GM18507 (cell line): ENCODE measurements at places on chromosomes 12 and 14.

- DNase-seq, result no peak
These were observed 921.8 kb downstream of the BCL11B start for GRCh38 chr14:98350213-98350612.

GRCh38 chr14:84975241-84975902 lies 554.6 kb upstream of the FLRT2 start:
- DNase-seq, result no peak

- DNase-seq, result no peak
These were observed 57.6 kb upstream of the CRACR2A start for GRCh38 chr12:3810540-3810939.

- DNase-seq, result no peak
These were observed 26.8 kb upstream of the KCNK13 start for GRCh38 chr14:90034835-90035525.

- no peak for DNase-seq
These were observed 86.4 kb upstream of the OSBPL8 start for GRCh38 chr12:76645934-76646333.

DNA sequence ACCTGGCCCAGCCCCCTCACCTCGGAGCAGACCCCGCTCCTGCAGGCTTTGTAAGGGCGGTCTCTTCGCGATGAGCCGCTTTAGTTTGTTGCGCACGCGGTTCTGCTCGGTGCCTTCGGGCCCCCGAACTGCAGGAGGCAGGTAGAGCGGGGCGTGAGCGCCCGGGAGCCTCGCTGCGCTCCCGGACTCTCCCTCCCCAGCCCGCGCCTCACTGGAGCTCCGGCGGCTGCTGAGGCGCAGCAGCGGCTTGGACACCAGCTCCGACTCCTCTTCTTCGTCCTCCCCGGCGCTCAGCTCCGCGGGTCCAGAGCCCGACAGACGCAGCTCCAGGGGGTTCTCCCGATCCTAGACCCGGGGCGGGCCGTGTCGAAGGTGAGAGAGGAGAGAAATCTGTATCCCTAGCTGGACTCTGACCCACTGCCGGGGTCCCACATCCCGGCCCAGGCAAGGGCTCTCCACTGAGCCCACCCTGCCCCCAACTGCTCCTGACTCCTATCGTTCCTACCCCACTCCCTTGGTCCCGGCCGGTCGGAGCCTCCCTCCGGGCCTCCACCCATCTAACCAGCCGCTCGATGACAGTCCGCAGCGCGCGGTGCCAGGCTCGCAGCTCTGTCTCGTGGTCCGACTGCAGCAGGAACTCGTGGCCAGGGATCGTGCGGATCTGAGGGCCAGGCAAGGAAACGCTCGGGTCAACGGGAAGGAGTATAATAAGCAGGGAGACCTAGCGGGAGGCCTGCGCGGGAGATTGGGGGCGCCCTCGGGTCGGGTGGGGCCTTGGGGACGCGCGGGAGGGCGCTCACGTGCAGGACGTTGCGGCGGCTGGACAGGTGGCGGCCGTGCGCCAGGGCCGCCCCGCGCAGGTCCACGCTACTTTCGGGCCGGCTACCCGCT lies 4.2 kb downstream of the ARHGAP9 start:
- no peak for DNase-seq

DNA sequence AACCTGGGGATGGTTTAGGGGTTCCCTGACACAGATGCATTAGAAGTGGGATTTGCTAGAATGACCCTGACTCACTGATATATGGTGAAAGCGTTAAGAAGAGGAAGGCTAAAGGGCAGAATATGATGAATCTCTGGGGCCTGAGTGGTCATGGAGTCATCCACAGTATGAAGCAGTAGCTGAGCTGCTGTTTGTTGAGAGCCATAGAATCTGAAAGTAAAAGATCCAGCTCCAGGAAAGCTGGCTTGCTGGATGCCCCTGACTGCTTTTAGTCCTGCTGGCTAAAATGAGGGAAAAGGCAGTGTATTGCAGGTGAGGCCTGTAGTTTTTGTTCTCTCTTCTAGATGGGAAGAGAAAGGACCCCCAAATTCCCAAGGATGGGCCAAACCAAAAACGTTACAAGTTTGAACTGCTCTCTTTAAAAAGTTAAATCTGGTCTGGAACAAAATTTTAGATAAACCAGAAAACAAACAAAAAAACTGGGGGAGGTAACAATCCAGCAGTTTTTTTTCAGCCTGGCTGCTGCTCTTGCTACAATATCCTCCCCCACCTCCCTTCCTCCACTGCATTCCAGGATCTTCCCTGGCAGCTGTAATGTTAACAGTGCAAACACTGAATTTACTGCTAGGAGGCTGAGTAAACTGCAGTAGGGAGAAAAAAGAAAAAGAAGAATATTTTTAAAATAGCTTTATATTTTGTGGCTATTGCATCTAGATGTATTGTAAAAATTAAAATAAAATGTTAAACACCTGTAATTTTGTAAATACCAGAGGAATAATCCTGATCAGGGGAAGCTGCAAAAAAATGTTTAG lies 16.5 kb downstream of the SEL1L start:
- no peak for DNase-seq

DNA sequence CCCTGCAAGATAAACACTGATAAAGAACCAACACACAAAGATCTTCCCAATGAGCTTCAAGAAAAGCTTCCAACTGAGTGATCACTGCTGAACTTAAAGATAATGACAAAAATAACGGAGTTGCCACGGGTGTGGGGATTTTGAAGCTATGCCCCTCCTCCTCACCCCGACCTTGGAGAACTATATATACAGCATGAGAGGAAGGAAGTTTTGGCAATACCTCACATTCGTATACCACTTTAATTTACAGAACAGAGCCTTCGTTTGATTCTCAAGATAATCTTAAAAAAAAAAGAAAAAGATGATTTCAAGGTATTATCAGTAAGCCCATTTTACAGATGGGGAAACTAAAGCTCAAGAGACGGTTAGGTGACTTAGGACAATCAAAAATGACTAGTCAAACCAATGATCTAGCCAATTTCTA lies 715 bp downstream of the NEK9 start:
- no peak for DNase-seq

GRCh38 chr14:104978746-104979691 lies 845 bp upstream of the AHNAK2 start:
- no peak for DNase-seq

- DNase-seq, result no peak
These were observed 141.2 kb downstream of the PPFIA2 start for GRCh38 chr12:81617915-81618314.

DNA sequence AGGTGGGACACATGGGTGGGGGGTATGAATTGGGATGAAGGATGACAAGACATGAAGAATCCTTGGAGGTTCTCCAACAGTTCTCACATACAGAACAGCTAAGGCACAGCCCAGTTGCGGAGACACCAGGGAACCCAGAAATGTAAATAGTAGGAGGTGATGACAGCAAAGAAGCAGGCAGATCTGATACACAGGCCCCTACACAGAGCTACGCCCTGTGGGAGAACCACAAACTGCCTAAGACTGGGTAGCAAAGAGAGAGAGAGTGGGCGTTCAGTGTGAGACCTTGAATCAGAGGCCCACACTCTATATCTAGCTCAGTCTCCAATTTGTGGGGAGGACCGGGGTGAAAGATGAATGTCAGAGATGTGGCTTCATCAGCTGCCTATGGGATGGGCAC lies 9.5 kb upstream of the NUMB start:
- DNase-seq, result no peak

DNA sequence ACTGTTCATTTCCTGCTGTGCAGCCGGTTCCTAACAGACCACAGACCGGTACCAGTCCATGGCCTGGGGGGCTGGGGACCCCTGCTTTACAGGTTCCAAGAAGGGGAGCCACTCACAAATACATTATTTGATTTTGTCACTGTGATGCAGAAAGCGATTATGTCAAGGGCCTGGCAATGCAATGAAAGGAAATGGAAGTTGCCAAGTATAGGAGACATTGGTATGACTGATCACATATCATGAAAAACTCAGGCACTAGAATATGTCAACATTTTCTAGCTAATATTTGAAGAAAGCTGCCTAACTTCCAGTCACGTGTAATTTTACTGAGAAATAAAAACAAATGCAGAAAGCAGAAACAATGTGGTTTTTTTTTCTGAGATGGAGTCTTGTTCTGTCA lies 68.9 kb upstream of the USP44 start:
- no peak for DNase-seq

GRCh38 chr12:96143827-96144565 lies 50.2 kb upstream of the ELK3 start:
- DNase-seq, result no peak

DNA sequence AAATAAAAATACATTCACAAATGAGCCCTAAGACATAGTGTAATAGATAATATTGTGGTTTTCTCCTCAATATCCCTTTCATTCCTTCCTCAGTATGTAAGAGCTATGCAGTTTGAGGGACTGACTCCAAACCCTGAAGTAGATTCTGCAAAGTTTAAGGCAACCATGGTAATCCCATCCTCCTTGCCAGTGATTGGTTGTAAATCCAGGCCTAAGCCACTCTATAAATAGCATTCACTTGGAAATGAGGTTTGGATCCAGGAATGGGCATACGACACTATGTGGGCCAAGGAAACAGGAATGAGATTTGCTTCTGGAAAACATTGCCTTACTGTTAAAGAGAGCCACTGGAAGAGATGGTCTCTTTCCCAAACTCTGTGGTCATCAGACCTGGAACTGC lies 468.7 kb upstream of the SOX5 start:
- DNase-seq, result no peak

- no peak for DNase-seq
These were observed 5.6 kb upstream of the IL26 start for GRCh38 chr12:68231229-68231628.

GRCh38 chr14:93395231-93395630 lies 35.5 kb upstream of the UNC79 start:
- no peak for DNase-seq

GRCh38 chr12:54258201-54258681 lies 21.7 kb downstream of the CBX5 start:
- DNase-seq, result no peak

GRCh38 chr12:94609917-94610443 lies 40.4 kb downstream of the TMCC3 start:
- DNase-seq, result no peak

- peak; percentile 70 for DNase-seq
These were observed 29.3 kb upstream of the ZFP36L1 start for GRCh38 chr14:68822132-68822651.

DNA sequence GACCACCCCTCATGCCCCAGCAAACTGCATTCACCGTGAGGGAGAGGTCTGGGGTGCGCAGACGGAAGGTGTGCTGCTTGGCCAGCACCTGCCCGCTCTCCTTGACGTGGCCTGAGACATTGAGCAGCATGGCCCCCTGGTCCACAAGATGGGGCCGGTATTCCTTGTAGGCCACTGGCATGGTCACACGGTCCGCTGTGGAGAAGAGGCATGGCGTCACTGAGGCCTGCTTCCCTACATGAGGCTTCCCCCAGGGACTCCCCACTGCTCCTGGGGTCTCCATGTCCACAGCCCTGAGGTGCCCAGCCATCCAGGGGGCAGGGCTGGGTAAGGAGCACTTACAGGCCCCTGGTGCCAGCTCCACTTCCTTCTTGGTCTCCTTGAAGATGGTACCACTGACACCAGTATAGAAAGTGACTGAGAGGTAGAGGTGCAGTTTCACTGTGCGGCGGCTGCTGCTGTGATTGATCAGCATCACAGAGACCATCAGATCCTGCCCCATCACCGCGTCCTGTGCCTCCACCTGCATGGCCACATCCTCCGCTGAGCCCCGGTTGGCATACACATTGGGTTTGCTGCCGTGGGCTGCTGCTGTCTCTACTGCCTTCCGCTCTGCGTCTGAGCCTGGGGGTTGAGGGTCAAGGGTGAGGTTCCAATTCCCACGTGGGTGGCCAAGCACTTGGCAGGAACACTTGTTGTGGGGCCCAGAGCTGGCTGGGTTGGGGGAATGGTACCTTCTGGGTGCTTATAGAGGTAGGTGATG lies 8.2 kb downstream of the TGM1 start:
- no peak for DNase-seq

DNA sequence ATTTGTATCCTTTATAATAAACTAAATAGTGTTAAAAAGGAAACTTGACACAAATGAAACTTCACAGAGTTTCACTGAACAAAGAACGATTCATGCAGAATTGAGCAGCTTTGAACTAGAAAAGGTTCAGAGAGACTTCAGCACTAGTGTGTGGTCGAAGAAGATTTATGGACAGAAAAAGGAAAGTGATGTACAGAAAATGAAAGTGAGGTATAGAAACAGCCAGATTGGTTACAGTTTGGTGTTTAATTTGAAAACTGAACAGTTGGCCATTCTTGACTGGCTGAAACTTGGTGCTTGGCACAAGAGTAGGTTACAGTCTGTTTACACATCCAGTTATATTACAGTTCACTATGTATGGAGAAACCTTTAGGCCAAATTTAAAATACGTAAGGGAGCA lies 207.1 kb downstream of the GALC start:
- DNase-seq, result no peak

DNA sequence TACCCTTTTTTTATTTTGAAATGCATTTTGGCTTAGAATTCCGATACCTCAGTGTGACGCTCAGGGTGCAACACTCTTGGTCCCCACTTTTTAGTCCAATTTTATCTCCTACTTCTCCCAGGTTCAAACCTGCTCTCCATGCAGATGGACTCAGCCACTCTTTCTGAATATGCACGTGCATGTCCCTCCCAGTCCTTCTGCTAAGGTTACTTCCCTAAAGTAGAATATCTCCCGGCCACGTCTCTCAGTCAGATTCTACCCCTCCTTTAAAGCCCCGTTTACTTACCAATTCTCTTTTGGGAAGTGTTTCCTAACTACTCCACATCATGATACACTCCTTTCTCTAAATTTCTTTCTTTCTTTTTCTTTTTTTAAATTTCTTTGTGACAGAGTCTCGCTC lies 15.5 kb upstream of the PARP11 start:
- no peak for DNase-seq

DNA sequence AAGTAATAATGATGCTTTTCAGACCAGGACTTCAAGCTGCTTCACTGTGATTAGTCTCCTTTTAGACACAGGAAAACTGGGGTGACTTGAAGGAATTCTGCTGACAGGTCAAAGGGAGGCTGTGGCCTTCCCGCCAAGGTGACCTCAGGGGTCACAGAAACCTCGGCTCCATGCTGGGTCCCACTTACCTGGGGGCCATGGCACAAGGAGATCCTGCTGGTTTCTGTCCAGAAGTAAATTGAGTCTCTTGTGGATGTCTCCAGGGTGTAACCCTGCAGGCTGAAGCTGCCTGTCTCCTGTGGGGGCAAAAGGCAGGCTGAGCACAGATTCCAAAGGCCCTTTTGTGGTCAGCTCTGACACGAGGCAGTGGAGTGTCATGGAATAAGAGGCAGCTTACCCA lies 138.7 kb upstream of the MED13L start:
- DNase-seq, result no peak
